Activated CD4-positive, alpha-beta T cell treated with anti-CD3 and anti-CD28 coated beads, Interleukin-2, amount 10 ng/mL, durations not matched to agents 7 days and 5 days (primary cell): ENCODE measurements at places on chromosomes 2 and 18. TPM values are rescaled to one million over a fixed set of nuclear protein-coding genes. Genes with fewer than 3 reads are reported as not detected.

DNA sequence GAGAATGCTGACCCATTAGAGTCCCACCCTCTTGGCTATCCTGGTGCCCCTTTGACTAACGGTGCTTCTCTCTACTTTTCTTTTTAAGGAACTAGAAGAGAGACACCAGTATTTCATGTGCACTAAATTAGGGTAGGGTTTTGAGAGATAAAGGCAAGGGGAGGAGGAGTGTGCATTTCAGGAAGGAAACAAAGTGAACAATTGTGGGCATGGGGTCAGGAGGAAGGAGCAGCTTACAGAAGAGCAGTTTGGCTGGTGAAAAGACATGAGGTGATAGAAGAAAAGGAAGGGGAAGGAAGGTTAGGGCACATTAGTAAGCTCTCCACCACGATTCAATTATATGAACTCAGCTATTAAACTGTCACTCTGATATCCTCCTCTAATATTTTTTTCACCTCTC is 105.8 kb upstream of the CTAGE1 start:
- no peak overlapping the region for H3K4me3 ChIP-seq
- H3K36me3 ChIP-seq, result no peaks in the 10 kb centered on the region
- no peak overlapping the region for H3K27ac ChIP-seq
- no peaks in the 10 kb centered on the region for H3K4me1 ChIP-seq
- DNase-seq, result no peak
- no peaks in the 10 kb centered on the region for H3K27me3 ChIP-seq

- H3K4me1 ChIP-seq, result peaks cover 28% of the 10 kb centered on the region
- H3K36me3 ChIP-seq, result peaks cover 1% of the 10 kb centered on the region
- peak overlapping the region; percentile 57 for H3K27ac ChIP-seq
- no peak overlapping the region for H3K4me3 ChIP-seq
- H3K27me3 ChIP-seq, result no peaks in the 10 kb centered on the region
These were observed 59.7 kb upstream of the DNMT3A start for GRCh38 chr2:25401307-25402026.

GRCh38 chr2:84889332-84889731 is 8.4 kb upstream of the TRABD2A start:
- H3K4me3 ChIP-seq, result peak overlapping the region; percentile 68
- peak overlapping the region; percentile 96 for H3K27ac ChIP-seq
- no peaks in the 10 kb centered on the region for H3K36me3 ChIP-seq
- DNase-seq, result no peak
- H3K4me1 ChIP-seq, result peaks cover 69% of the 10 kb centered on the region
- no peaks in the 10 kb centered on the region for H3K27me3 ChIP-seq

- no peaks in the 10 kb centered on the region for H3K36me3 ChIP-seq
- H3K4me3 ChIP-seq, result no peak overlapping the region
- DNase-seq, result no peak
- peaks cover 2% of the 10 kb centered on the region for H3K27me3 ChIP-seq
These were observed 25.4 kb upstream of the FMNL2 start for GRCh38 chr2:152309352-152310214.

DNA sequence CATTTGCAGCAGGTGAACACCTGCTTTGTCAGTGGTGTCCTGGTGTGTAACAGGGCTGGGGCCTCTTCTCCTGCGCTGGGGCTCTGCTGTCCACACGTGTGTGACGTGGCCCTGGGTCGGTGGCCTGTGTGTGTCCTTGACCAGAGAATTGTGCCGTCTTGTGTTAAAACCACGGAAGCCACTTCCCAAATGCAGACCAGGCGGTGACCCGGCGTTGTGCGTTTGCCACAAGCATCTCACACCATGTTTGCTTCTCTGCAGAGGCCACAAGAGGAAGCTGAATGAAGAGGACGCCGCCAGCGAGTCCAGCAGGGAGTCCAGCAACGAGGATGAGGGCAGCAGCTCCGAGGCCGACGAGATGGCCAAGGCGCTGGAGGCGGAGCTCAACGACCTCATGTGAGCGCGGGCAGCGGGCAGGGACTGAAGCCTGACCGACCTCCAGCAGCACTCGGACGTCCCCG is 44.3 kb upstream of the KCNG2 start:
- no peak for DNase-seq
- H3K4me3 ChIP-seq, result no peak overlapping the region
- no peak overlapping the region for H3K27ac ChIP-seq
- peaks cover 47% of the 10 kb centered on the region for H3K36me3 ChIP-seq
- no peaks in the 10 kb centered on the region for H3K27me3 ChIP-seq

- H3K27ac ChIP-seq, result no peak overlapping the region
- no peaks in the 10 kb centered on the region for H3K36me3 ChIP-seq
- no peak overlapping the region for H3K4me3 ChIP-seq
- DNase-seq, result no peak
These were observed 117.1 kb downstream of the ZNF407 start for GRCh38 chr18:74714791-74715190.

DNA sequence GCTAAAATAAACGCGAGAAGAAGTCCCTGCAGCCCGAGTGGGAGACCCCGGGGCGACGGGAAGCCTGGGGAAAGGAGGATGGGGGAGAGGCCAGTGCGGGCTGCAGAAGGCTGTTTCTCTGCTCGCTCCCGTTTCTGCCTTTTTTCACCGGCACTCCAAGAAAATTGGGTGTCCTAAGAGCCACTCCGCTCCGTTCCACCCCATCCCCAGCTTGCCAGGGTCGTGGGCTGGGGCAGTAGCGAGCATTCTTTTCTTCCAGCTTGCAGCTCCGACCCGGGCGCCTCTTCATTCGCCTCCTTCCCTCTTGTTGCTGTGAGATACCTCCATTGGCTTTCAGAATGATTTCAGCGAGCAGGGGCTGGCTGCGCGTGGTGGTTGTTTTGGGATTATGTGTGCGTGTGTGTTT is 1.1 kb downstream of the HOXD3 start:
- peaks cover 6% of the 10 kb centered on the region for H3K4me1 ChIP-seq
- DNase-seq, result no peak
- H3K4me3 ChIP-seq, result no peak overlapping the region

DNA sequence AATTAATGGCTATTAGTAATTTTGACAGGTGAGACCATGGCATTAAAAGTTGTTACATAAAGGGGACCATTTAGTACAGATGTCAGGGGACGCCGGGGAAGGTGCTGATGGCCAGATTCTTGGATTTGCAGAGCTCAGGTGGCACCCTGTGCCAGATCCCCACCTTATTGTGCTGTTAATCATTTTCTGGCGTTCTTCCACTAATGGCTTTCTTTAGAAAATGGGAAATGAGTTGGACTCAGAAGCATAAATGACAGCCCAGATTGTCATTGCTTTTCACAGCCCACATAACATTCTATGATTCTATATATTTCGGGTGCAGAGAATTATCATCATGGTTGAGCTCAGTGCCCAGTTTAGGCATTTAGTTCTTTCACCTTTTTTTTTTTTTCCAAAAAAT is 257.2 kb upstream of the TCF4 start:
- no peak overlapping the region for H3K27ac ChIP-seq
- H3K36me3 ChIP-seq, result no peaks in the 10 kb centered on the region
- no peaks in the 10 kb centered on the region for H3K27me3 ChIP-seq
- DNase-seq, result no peak
- no peak overlapping the region for H3K4me3 ChIP-seq

- H3K27me3 ChIP-seq, result peaks cover 4% of the 10 kb centered on the region
- H3K36me3 ChIP-seq, result no peaks in the 10 kb centered on the region
- no peak overlapping the region for H3K4me3 ChIP-seq
- no peaks in the 10 kb centered on the region for H3K4me1 ChIP-seq
- DNase-seq, result no peak
These were observed 113.5 kb downstream of the ESCO1 start for GRCh38 chr18:21486905-21487437.

DNA sequence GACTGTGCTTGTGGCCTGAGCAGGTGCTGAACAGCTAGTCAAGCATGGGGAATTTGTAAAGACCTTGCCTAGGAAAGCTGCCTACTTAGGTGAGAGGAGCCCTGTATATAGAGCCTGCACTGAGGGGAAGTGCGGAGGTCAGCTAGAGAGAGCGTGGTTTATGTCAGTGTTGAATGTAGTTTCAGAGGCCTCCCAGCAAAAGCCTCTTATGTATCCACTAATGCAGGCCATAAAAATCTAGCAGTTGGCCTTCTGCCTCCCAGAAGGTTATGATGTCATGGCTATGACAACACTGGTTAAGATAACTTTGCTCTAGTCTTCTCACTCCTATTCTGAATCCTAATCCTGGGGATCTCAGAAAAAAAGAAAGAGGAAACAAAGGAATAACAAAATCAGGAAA is 88.9 kb downstream of the ASXL3 start:
- DNase-seq, result no peak
- no peaks in the 10 kb centered on the region for H3K27me3 ChIP-seq
- no peak overlapping the region for H3K4me3 ChIP-seq
- H3K27ac ChIP-seq, result no peak overlapping the region
- H3K36me3 ChIP-seq, result no peaks in the 10 kb centered on the region

- H3K27ac ChIP-seq, result no peak overlapping the region
- no peak overlapping the region for H3K4me3 ChIP-seq
- no peaks in the 10 kb centered on the region for H3K36me3 ChIP-seq
- no peaks in the 10 kb centered on the region for H3K4me1 ChIP-seq
- H3K27me3 ChIP-seq, result no peaks in the 10 kb centered on the region
These were observed 1012.8 kb downstream of the SOCS6 start for GRCh38 chr18:71301596-71301995.

DNA sequence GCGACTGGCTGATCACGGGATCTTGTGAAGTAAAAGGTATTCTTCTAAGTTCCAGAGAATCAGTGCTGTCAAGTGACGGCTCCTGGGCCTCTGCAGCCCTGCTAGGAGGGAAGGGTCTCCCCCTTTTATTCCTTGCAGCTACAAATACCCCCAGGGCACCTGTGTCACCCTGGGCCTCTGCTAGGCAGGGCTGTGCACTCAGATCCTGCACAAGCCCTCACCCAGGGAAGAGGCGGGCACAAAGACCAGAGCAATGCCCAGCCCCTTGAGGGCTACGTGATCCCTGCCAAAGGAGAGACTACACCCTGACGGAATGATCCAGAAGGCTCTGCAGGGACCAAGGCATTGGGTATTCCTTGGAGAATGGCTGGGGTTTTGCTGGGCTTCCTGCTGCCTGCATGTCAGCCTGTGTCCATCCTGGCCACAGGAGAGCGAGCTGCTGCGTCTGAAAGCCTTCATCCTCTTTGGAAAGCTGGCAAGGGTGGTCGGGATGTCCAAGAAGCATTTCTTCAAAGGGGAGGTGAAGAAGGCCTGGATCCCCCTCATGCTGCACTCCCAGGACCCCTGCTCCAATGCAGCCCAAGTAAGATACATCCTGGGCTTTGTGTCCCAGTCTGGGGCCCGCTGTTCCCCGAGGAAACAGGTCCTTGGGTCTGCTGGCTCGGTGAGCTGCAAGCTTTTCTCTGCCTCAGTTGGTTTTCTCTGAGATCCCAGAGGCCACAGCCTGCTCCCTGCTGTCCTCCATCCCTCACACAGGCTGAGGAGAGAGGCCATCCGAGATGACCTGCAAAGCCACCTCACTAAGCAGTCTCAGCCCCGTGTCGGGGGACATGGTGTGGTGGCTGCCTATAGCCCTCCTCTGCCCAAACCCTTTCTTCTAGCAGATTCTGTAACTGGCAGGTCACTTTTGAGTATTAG is 24.9 kb downstream of the HJURP start:
- H3K4me1 ChIP-seq, result no peaks in the 10 kb centered on the region
- DNase-seq, result no peak
- H3K4me3 ChIP-seq, result no peak overlapping the region

GRCh38 chr2:238081561-238081960 is 18.6 kb upstream of the ESPNL start:
- H3K27ac ChIP-seq, result no peak overlapping the region
- H3K27me3 ChIP-seq, result no peaks in the 10 kb centered on the region
- DNase-seq, result no peak
- H3K4me3 ChIP-seq, result no peak overlapping the region
- H3K36me3 ChIP-seq, result peaks cover 54% of the 10 kb centered on the region
- peaks cover 5% of the 10 kb centered on the region for H3K4me1 ChIP-seq

- no peak overlapping the region for H3K27ac ChIP-seq
- no peaks in the 10 kb centered on the region for H3K36me3 ChIP-seq
- no peaks in the 10 kb centered on the region for H3K27me3 ChIP-seq
- H3K4me3 ChIP-seq, result no peak overlapping the region
- H3K4me1 ChIP-seq, result no peaks in the 10 kb centered on the region
These were observed 51.0 kb downstream of the LTBP1 start for GRCh38 chr2:32997705-32998104.

- H3K27ac ChIP-seq, result peak overlapping the region; percentile 27
- peaks cover 27% of the 10 kb centered on the region for H3K36me3 ChIP-seq
- no peak overlapping the region for H3K4me3 ChIP-seq
- H3K4me1 ChIP-seq, result peaks cover 18% of the 10 kb centered on the region
- no peak for DNase-seq
These were observed 42.1 kb downstream of the RRM2 start for GRCh38 chr2:10164601-10165000.

- H3K27ac ChIP-seq, result no peak overlapping the region
- DNase-seq, result peak; percentile 27
- H3K27me3 ChIP-seq, result peaks cover 12% of the 10 kb centered on the region
- H3K4me3 ChIP-seq, result no peak overlapping the region
- peaks cover 9% of the 10 kb centered on the region for H3K4me1 ChIP-seq
These were observed 22.1 kb upstream of the CRIM1 start for GRCh38 chr2:36333350-36334012.

DNA sequence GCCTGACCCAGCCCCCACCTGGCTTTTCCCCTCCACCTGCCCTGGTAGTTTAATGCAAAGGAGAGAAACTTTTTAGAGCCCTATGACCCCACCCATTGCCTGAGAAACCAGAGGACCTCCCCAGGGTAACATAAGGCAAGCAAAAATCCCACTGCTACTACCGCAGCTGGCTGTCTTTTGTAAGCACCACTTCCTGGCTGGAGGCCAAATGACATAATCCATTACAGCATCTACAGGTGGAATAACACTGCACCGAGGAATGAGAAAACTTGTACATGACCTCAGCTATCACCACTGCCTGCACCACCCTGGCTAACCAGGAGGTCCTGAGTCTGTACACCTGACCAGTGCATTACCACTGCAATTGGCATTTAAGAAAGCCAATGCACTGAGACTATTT is 149.6 kb upstream of the GALNT5 start:
- H3K4me1 ChIP-seq, result no peaks in the 10 kb centered on the region
- no peak overlapping the region for H3K27ac ChIP-seq
- no peak overlapping the region for H3K4me3 ChIP-seq

GRCh38 chr2:197001921-197002320 is 75.4 kb upstream of the PGAP1 start:
- no peaks in the 10 kb centered on the region for H3K27me3 ChIP-seq
- no peak overlapping the region for H3K4me3 ChIP-seq
- no peaks in the 10 kb centered on the region for H3K4me1 ChIP-seq

DNA sequence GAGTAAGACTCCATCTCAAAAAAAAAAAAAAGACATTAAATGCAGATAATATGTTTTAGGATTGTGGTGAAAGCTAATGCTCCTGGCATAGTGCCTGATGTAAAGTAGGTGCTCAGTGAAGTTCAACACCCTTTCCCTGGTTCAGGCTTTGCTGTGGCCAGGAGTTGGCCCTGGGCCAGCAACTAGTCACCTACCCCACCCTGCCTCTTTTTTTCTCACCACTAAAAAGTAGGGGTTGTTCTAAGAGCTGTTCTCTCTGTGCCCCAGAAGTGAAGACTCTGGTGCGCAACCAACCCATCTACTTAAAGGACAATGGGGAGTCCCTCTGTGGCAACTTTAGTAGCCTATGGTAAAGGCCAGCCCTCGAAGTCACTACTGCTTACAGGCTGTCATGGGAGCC is 75.9 kb downstream of the DNMT3A start:
- H3K36me3 ChIP-seq, result peaks cover 27% of the 10 kb centered on the region
- H3K27me3 ChIP-seq, result no peaks in the 10 kb centered on the region
- no peak overlapping the region for H3K27ac ChIP-seq
- no peak for DNase-seq
- peaks cover 18% of the 10 kb centered on the region for H3K4me1 ChIP-seq

The SERPINB12 gene
- not detected for total RNA-seq

The SP140 gene
- 53.3 TPM for total RNA-seq

The CHRNA1 gene
- total RNA-seq, result not detected

The UGT1A5 gene
- not detected for total RNA-seq

The BUB1 gene
- total RNA-seq, result 118 TPM

The GALNT3 gene
- 9.9 TPM for total RNA-seq
